ENCODE measurements at places on chromosomes 4 and X. TPM values are rescaled to one million over a fixed set of nuclear protein-coding genes. Genes with fewer than 3 reads are reported as not detected.

GRCh38 chr4:145679991-145680455, at the start of gene C4orf51:
Gene C4orf51, plus strand, starts transcription at chr4:145680146. Its CDS starts 58 bp downstream, at chr4:145680204.
- H3K27ac ChIP-seq: peak within 1 kb of the TSS; percentile 93
- peaks cover 16% of the 10 kb centered on the region for H3K4me1 ChIP-seq
- no peaks in the 10 kb centered on the region for H3K27me3 ChIP-seq
- DNase-seq: no peak

GRCh38 chr4:39085891-39086290, 23.9 kb downstream of the KLHL5 start:
- no peak overlapping the region for H3K4me3 ChIP-seq
- H3K4me1 ChIP-seq: peaks cover 10% of the 10 kb centered on the region
- no peaks in the 10 kb centered on the region for H3K27me3 ChIP-seq
- DNase-seq: no peak
- peaks cover 9% of the 10 kb centered on the region for H3K36me3 ChIP-seq
- no peak overlapping the region for H3K27ac ChIP-seq

Gene PDE6B
- not detected for total RNA-seq

- DNase-seq: no peak
- no peak overlapping the region for H3K4me3 ChIP-seq
- H3K27me3 ChIP-seq: no peaks in the 10 kb centered on the region
Observed at GRCh38 chr4:62328526-62328925, 1128.4 kb downstream of the ADGRL3 start.

DNA sequence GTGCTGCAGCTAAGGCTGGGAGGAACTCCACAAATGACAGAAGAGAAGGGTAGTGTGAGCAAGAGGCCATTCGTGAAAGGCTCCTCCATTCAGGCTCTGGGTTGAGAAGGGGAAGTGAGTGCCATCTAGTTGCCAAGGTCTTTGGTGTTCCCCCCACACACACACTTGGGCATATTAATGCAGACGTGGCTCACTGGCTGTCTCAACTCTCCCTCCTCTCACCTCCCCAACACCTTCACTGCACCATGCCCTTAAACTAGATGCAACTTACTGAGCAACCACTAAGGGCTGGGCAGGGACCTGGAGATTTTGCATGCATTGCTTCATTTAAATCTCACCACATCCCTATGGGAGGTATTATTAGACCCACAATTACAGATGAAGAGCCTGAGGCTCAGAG, 8.7 kb downstream of the CLRN2 start:
- no peaks in the 10 kb centered on the region for H3K36me3 ChIP-seq
- no peaks in the 10 kb centered on the region for H3K4me1 ChIP-seq
- DNase-seq: no peak
- no peak overlapping the region for H3K27ac ChIP-seq
- no peaks in the 10 kb centered on the region for H3K27me3 ChIP-seq
- no peak overlapping the region for H3K4me3 ChIP-seq

DNA sequence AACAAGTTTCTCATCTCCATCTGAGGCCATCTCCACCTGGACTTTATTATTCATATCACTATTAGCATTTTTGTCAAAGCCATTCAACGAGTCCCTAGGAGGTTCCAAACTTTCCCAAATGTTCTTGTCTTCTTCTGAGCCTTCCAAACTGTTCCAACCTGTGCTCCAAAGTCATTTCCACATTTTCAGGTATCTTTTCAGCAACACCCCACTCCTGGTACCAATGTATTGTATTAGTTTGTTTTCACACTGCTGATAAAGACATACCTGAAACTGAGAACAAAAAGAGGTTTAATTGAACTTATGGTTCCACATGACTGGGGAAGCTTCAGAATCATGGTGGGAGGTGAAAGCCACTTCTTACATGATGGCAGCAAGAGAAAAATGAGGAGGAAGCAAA, 385.4 kb upstream of the GATB start:
- no peaks in the 10 kb centered on the region for H3K27me3 ChIP-seq
- no peaks in the 10 kb centered on the region for H3K36me3 ChIP-seq
- H3K4me1 ChIP-seq: no peaks in the 10 kb centered on the region

- peak; percentile 56 for DNase-seq
- H3K27me3 ChIP-seq: no peaks in the 10 kb centered on the region
- no peak overlapping the region for H3K4me3 ChIP-seq
- no peak overlapping the region for H3K27ac ChIP-seq
Observed at GRCh38 chr4:79575709-79576428, 167.8 kb upstream of the GK2 start.

DNA sequence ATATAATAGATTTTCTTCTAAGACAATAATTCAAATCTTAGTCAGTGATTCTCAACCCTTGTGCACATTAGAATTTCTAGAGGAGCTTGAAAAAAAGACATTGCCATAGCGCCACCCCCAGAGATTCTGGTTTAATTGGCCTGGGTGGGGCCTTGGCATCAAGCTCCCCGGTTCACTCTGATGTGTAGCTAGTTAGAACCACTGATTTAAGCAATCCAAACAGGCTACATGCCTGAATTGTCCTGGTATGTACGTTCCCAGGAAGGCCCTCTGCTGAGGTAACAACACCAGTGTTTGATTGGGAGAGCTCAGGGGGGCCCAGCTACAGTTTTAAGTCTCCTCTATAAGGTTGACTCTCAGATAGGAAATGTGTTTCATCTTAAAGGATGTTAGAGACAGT, 1.3 kb upstream of the ATP10D start:
- H3K36me3 ChIP-seq: no peaks in the 10 kb centered on the region
- H3K4me3 ChIP-seq: no peak overlapping the region
- DNase-seq: no peak
- no peak overlapping the region for H3K27ac ChIP-seq
- H3K4me1 ChIP-seq: no peaks in the 10 kb centered on the region

GRCh38 chr4:76489686-76490161, 54.7 kb downstream of the SHROOM3 start:
- H3K36me3 ChIP-seq: no peaks in the 10 kb centered on the region
- H3K27ac ChIP-seq: no peak overlapping the region
- H3K27me3 ChIP-seq: no peaks in the 10 kb centered on the region
- DNase-seq: no peak

GRCh38 chrX:140764401-140764919, 54.9 kb downstream of the LINC00632 start:
- peak overlapping the region; percentile 55 for H3K4me3 ChIP-seq
- peak; percentile 33 for DNase-seq
- no peaks in the 10 kb centered on the region for H3K4me1 ChIP-seq
- H3K27me3 ChIP-seq: no peaks in the 10 kb centered on the region
- no peaks in the 10 kb centered on the region for H3K36me3 ChIP-seq

Gene POU4F2
- not detected for total RNA-seq

DNA sequence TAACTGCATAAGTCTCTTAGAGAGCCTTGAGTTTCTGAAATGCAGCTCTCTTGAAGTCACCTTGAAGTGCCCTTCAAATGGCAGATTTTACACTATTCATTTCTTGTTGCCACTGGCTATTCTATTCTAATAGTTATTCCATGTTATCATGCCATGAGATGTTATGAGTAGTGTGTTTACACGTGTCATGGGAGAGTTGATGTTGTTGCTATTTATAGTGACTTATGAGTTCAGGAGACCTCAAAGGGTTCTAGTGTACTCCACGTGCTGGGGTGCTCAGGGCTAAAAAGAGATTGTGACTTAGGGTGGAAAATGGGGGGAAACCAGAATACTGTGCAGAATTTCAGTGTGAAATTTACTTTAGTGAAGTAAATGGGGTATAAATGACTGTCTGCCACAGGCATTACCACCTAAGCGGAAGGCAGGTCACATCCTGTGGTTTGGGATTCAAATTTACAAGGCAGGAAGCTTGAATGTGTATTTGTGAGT, 77.1 kb upstream of the SLC4A4 start:
- H3K36me3 ChIP-seq: no peaks in the 10 kb centered on the region
- H3K27me3 ChIP-seq: no peaks in the 10 kb centered on the region
- DNase-seq: no peak
- H3K27ac ChIP-seq: peak overlapping the region; percentile 54
- peaks cover 26% of the 10 kb centered on the region for H3K4me1 ChIP-seq

Gene XG
- 0.99 TPM for total RNA-seq

GRCh38 chr4:183337349-183337748, 15.1 kb upstream of the CLDN24 start:
- no peaks in the 10 kb centered on the region for H3K36me3 ChIP-seq
- H3K27me3 ChIP-seq: no peaks in the 10 kb centered on the region
- no peak overlapping the region for H3K27ac ChIP-seq
- H3K4me3 ChIP-seq: no peak overlapping the region

Gene CXCL5
- total RNA-seq: 0.08 TPM

Gene STPG2
- 0.21 TPM for total RNA-seq

Gene SMPX
- 863 TPM for total RNA-seq

GRCh38 chr4:139247241-139247640, 32.8 kb downstream of the MGARP start:
- no peak overlapping the region for H3K4me3 ChIP-seq
- H3K27ac ChIP-seq: no peak overlapping the region
- H3K27me3 ChIP-seq: no peaks in the 10 kb centered on the region
- no peaks in the 10 kb centered on the region for H3K36me3 ChIP-seq

Gene IL15
- total RNA-seq: 2.4 TPM

GRCh38 chrX:102934624-102935023, 2.4 kb upstream of the RAB40AL start:
- no peak overlapping the region for H3K27ac ChIP-seq
- H3K27me3 ChIP-seq: no peaks in the 10 kb centered on the region
- H3K4me1 ChIP-seq: no peaks in the 10 kb centered on the region
- H3K36me3 ChIP-seq: no peaks in the 10 kb centered on the region
- no peak overlapping the region for H3K4me3 ChIP-seq

DNA sequence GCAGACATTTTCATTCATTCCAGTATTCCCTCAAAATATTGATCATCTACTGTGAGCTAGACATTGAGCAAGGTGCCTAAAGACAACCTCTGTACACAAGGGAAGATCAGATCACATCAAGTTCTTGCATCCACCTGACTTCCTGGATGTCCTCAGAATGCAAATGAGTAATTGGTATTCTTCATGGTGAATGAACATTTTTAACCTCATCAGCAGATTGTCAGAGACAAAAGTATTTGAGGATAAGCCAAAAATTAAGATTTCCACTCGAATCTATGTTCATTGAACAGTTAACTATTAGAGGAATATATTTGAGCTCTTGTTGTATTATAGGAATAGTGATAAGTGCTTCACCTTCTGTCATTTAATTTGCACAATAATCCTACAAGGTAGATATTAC, 1.3 kb downstream of the SMARCAD1 start:
- no peak overlapping the region for H3K27ac ChIP-seq
- H3K4me3 ChIP-seq: peak overlapping the region; percentile 87
- no peaks in the 10 kb centered on the region for H3K27me3 ChIP-seq
- H3K4me1 ChIP-seq: peaks cover 18% of the 10 kb centered on the region

DNA sequence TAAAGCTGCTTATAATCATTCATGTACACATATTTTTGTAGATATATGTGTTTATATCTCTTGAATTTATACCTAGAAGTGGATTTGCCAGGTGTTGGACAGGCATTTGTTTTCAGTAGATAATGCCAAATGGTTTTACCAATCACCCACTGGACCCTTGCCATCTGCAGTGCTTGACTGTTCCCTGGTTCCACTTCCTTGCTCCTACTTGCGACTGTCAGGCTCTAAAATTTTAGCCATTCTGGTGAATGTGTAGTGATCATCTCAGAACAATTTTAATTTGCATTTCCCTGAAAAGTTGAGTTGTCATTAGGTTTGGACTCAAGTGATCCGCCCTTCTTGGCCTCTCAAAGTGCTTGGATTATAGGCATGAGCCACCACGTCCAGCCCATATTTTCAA, 122.4 kb upstream of the SLC34A2 start:
- no peak for DNase-seq
- no peak overlapping the region for H3K4me3 ChIP-seq
- no peaks in the 10 kb centered on the region for H3K36me3 ChIP-seq
- no peak overlapping the region for H3K27ac ChIP-seq

Gene ANTXR2
- total RNA-seq: 18.2 TPM

Gene RNF212
- total RNA-seq: 1.5 TPM

Gene THOC2
- total RNA-seq: 20.2 TPM

Gene TKTL2
- not detected for total RNA-seq

- no peaks in the 10 kb centered on the region for H3K4me1 ChIP-seq
- H3K4me3 ChIP-seq: no peak overlapping the region
- no peaks in the 10 kb centered on the region for H3K36me3 ChIP-seq
Observed at GRCh38 chrX:129614481-129615255, 40.1 kb downstream of the APLN start.

Gene VSIG1
- not detected for total RNA-seq

DNA sequence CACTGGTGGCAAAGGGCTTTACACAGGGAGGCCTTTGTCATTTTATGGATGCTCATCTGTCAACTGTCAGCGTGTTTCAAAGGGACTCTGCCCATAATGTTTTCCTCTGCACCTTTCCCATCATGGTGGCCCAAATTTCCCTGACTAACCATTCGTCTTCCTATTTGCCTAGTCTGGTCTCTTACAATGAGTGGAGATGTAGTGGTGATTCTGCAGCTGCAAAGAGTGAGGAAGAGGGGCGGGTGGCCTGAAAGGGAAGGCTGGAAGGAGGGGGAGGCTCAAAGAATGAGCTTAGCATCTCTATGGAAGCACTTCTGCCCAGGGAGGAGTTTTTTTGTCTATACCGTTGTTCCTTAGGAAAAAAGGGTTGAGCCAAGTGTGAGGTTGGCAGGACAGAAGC, 447.5 kb downstream of the NKX6-1 start:
- no peak overlapping the region for H3K27ac ChIP-seq
- H3K4me3 ChIP-seq: no peak overlapping the region
- no peaks in the 10 kb centered on the region for H3K27me3 ChIP-seq
- DNase-seq: no peak
- no peaks in the 10 kb centered on the region for H3K36me3 ChIP-seq

Gene RAB40AL
- total RNA-seq: not detected

- DNase-seq: no peak
- H3K27ac ChIP-seq: no peak overlapping the region
- no peaks in the 10 kb centered on the region for H3K36me3 ChIP-seq
- no peak overlapping the region for H3K4me3 ChIP-seq
Observed at GRCh38 chr4:150961566-150961965, 53.5 kb downstream of the LRBA start.

DNA sequence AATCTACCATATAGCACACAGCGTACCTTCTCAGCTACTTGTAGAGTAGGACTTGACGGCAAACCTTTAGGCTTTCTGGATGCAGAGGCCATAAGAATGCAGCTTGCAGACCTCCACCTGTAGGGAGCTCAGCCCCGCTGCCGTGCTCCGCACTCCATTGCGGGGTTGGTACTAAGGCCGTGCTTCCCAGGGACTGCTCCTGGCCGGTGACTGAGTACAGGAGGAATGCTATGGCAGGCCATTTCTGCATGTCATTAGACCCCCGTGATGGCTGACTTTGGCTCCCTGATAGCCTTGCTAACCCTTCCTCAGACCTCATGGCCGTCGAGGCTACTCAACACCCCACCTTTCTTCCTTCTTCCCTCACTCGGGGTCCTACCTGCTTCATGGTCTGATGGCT, 26.4 kb downstream of the TIGD2 start:
- DNase-seq: no peak
- H3K4me1 ChIP-seq: no peaks in the 10 kb centered on the region
- H3K4me3 ChIP-seq: no peak overlapping the region
- H3K27me3 ChIP-seq: no peaks in the 10 kb centered on the region
- no peak overlapping the region for H3K27ac ChIP-seq

All from psoas muscle (tissue), 8 donors.